Dermis blood vessel endothelial cell (primary cell): ENCODE measurements at places on chromosomes 13 and 19.

DNA sequence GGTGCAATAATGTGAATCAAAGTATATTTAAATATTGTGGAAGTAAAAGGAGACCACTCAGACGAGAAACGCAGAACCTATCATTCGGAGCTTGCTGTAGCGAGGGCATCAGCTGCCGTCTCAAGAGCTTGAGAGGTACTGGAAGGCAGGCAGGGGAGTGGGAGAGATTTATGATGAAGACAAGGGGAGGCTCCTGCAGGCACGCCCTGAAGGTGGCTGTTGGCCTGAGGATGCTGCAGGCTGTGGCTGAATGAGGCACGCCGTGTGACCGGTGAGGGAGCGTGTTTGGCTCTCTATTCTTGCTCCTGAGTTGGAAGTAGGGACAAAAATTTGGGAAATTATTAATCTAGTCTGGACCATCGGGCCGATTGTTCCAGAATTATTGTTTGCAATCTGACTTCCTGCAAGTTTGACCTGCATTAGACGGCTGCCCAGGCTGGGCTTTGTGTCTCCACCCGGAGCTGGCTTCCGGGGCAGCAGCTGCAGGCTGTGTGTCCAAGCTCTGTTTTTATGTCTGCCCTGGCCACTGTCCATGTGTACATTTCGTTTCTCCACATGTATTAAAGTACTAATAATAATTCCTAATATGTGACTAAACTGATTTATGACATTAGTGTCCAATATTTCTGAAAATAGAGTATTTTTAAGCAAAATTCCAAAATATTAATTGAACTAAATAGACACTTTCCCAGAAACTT, 91.1 kb upstream of the ANKRD10 start:
- peak; percentile 85 for DNase-seq

DNA sequence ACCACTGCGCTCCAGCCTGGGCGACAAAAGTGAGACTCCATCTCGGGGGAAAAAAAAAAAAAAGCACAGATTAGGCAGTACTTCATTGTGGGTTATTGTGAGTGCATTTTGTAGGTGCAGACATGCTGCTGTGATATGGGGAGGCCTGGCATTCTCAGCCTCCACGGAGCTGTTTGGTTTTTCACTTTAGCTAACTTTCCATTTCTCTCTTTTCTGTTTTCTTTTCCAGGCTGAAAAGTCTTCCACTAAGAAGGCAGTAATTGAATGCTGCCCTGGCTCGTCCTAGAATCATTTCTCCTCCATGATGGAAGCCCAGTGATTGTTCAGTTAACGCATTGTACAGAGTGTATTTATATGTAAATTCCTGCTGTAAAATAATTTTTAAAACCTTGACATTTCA, 2.0 kb upstream of the WDR88 start:
- DNase-seq = no peak

- DNase-seq = no peak
Observed at GRCh38 chr13:60000081-60000480, 163.6 kb downstream of the DIAPH3 start.

DNA sequence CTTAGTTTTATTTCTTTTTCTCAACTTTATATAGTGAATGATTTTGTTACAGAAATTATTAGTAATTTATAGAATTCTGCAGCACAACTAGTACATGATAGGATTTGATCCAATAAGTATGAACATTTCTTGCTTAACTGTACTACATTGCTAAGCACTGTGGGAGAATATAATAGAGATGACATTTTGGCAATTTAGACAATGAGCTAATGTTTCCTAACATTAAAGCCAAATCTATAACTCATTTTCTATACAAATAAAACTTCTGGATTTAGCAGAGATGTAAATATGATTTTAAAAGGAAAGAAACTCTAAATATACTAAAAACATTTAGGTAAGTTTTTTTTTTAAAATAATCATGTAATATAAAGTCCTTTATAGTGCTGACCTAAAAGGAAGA, 87.3 kb downstream of the FNDC3A start:
- DNase-seq = no peak

DNA sequence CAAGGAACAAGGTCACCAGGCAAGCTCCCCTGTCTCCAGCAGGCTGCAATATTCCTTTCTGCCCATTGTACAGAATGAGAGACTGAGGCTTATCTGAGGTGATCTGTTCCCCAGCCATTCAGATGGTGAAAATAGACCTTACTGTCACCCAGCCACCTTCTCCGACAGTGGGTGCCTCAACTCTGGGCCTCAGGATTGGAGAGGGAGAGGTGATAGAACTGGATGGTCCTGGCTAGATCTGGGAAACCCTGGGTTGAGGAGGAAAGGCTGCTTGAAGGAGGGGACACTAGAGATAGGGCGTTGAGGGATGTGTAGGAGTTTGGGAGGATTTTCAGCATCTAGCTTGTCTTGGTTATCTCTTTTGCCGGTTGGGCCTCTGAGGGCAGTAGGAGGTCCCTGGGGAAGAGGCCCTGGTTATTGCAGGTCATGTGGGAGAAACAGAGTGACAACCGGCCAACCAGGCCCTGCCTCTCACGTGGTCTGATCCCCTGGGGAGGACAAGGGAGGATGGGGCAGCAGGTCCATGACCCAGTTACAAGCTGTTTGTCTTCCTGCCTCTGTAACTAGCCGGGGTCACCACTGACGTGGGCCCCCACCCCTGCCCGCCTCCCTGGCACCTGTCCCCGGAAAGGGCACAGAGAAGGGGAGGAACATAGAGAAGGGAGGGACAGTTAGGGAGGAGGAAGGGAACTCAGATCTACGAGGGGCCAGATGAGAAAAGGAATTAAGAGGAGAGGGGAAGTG, 8.2 kb downstream of the NFIC start:
- DNase-seq = no peak

DNA sequence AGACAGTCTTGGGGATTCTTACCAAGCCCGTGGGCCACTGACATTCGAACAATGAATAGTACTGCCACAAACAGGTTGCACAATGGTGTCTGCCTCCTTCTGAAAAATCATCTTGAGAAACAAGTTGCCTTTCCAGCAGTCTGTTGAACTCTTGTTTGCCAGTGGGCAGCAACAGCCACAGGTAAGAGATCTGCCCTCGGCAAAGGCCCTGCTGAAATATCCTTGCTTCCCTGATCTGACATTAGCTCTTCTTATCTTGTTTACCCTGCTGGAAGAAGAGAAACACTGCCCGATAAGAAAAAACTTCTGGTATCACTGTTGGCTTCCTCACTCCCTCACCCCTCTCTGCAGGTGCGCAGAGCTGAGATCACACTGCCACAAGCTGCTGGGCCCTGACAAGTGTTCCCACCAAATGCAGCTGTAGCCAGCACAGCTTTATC, 2.0 kb downstream of the DOCK9 start:
- peak; percentile 71 for DNase-seq

DNA sequence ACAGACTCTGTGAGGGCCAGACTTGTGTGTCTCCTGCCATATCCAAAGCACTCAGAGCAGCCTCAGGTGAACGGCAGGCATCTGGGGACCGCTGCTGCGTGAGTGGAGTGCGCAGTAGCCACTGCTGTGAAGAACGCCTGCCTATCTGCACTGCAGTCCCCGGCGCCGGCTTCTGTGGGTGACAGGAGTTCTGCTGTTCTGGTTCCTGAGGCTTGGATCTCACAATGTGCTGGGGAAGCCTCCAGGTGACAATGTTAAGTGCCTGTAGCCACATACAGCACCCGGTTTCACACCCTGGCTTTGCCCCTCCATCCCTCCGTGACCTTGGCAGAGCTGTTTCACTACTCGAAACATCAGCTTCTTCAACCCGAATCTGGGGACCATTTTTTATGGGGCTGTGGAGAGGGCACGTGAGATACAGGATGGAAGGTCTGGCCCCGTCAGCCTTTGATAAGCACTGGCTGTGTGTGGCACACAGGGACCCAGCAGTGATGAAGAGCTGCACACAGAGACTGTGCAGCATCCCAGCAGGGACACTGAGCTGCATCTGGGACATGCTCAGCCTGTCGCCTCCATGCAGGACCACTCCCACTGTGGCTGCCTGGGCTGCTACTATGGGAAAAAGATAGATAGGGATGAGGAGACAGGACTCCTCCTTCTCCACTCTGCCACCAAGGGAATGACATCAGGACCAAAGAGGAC, 28.3 kb downstream of the ELAVL1 start:
- no peak for DNase-seq

- no peak for DNase-seq
Observed at GRCh38 chr19:8705742-8706141, 7.1 kb upstream of the ACTL9 start.

- DNase-seq = no peak
Observed at GRCh38 chr19:42473686-42474085, 30.9 kb upstream of the CXCL17 start.
